ENCODE measurements at places on chromosomes 4 and X. TPM values are rescaled to one million over a fixed set of nuclear protein-coding genes. Genes with fewer than 3 reads are reported as not detected.

DNA sequence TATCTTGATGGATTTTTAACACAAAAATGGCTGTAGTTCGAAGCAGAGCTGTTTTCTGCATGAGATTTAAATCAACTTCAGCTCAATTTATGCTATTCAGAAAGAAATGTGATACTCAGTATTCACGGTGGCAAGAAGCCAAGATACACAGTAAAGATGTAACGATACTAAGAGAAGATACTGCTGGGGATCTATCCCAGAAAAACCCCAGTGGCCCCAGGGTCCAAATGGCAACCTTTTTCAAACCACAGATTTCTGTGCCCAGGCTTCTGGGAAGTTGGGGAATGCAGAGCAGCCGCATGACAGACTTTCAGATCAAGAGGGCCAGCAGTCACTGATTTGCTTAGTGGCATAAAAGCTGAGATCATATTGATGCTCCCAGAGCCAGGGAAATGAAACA lies 353.9 kb downstream of the AFF2 start:
- DNase-seq = no peak

GRCh38 chr4:139014371-139015268 lies 961 bp upstream of the NOCT start:
- DNase-seq = no peak

GRCh38 chr4:5884796-5885195 lies 8.1 kb downstream of the CRMP1 start:
- DNase-seq = no peak

The NSUN7 gene
- 0.52 TPM for total RNA-seq

The STK26 gene
- 15.4 TPM for total RNA-seq

DNA sequence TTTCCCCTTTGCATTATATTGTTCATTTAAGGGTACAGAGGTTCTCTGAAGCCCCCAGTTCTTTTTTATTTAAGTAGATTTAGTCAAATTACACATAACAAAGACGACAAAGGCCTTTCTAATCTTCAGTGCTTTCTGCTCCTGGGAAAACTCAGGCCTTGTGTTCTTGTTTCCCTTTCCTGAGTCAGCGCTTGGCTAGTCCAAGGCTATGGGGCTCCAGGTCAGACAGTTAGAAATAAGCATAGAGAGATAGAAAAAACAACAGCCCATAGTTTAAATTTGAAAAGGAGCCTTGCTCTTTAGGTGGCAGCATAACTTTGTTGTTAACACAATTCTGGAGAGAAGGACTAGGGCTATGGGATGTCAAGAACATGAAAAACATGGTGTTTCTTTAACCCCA lies 97.3 kb downstream of the PPP1R2C start:
- no peak for DNase-seq

DNA sequence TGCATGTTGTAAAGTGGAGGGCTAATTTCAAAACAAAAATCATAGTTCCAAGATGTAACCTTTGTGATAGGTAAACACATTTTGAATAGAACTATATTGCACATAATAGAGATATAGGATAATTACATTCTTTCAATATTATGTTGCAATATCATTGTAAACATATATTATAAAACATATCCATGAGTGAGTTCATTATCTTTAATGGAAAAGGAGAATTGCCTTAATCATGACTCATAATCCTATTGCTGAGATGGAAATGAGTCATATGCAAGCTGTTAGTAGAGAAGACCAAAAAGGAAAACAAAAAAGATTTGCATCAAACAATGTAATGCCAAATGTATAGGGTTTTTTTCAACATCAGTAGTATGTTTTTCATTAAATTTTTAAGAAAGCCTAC lies 73.7 kb upstream of the WDR44 start:
- DNase-seq = no peak

DNA sequence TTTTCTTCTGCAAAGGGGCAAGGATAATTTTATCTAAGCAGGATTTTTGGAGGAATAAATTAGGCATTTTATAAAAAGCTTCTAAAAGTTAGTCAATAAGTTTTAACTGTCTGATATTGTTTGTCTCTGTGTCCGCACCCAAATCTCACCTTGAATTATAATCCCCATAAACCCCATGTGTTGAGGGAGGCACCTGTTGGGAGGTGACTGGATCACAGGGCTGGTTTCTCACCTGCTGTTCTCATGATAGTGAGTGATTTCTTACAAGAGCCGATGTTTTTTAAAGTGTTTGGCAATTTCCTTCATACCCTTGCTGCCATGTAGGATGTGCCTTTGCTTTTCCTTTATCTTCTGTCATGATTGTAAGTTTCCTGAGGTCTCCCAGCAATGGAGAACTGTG lies 481.4 kb downstream of the GBA3 start:
- no peak for DNase-seq

DNA sequence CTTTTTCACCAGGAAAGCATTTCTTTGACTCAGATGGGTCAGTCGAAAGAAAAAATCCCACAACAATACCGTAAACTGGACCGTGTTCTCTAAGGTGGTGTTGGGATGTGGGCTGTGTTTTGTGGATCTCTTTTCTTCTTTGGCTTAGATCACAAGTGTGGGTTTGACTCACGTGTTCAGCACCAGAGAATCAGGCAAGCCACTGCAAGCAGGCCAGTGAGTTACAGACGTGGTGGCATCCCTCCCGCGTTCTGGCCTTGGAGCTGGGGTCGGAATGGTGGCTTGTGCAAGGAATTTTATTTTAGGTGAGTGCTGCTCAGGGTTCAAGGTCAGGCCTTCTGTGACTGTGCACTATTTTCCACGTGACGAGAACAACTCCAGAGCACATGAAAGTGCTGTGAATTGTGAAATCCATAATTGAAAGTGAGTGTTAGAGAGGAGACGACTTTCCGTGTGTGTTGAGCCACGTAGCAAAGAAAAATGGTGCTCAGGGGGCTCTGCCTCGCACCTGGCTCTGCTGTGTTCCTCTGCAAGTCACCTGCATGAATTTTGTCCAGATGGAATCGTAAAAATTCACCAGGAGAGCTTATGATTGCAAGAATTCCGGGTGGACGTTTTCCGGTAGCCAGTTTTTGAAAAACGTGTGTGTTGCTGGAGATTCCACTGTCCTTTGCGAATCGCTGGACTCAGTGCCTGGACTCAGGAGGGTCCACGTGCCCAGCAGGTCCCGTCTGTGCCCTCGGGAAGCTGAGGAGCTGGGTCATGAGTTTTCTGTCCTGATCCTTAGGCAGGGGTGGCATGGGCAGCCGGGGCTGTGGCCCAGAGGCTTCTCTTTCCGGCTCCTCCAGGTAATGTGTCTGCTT lies 33.6 kb upstream of the HGFAC start:
- DNase-seq = peak; percentile 57
